Right ventricle myocardium superior (tissue), 1 donor: ENCODE measurements at places on chromosomes 7 and 10. TPM values are rescaled to one million over a fixed set of nuclear protein-coding genes. Genes with fewer than 3 reads are reported as not detected.

The SOSTDC1 gene
- total RNA-seq = 0.67 TPM

The AQP1 gene
- 236 TPM for total RNA-seq

The CFAP69 gene
- 1.3 TPM for total RNA-seq

The DGKI gene
- total RNA-seq = 1.4 TPM

The RADIL gene
- total RNA-seq = 4.0 TPM

The OR6V1 gene
- total RNA-seq = not detected

The SPDYE8 gene
- total RNA-seq = not detected

The LIPJ gene
- not detected for total RNA-seq

The ANAPC16 gene
- total RNA-seq = 242 TPM

The ERVW-1 gene
- total RNA-seq = not detected

The GBF1 gene
- total RNA-seq = 41.4 TPM

The EN2 gene
- total RNA-seq = 0.11 TPM

The FGFBP3 gene
- total RNA-seq = 0.22 TPM

The A1CF gene
- 0.16 TPM for total RNA-seq

The ANKRD2 gene
- total RNA-seq = 152 TPM

- peak; percentile 44 for DNase-seq
Observed at GRCh38 chr7:30594048-30594539, 584 bp upstream of the GARS1 start.

- no peak for DNase-seq
Observed at GRCh38 chr10:47260505-47261111, 39.4 kb upstream of the GDF10 start.

DNA sequence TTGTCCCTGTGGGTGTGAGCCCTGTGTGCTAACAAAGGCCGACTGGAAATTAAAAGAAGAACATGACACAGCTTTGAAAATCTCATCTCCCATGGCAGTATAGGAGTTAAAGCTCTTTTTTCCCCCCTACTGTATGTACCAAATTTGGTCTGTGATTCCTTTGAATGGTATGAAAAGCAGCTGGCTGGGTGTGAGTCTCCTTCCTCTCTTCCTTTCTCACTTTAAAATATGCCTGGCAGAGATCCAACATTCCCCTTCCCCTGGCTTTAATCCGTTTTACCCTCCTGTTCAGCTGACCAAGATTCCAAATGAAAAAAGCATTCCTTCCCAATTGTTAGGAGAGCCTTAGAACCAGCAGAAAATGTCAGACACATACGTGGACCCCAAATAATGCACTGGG lies 225.0 kb upstream of the CELF2 start:
- no peak for DNase-seq

DNA sequence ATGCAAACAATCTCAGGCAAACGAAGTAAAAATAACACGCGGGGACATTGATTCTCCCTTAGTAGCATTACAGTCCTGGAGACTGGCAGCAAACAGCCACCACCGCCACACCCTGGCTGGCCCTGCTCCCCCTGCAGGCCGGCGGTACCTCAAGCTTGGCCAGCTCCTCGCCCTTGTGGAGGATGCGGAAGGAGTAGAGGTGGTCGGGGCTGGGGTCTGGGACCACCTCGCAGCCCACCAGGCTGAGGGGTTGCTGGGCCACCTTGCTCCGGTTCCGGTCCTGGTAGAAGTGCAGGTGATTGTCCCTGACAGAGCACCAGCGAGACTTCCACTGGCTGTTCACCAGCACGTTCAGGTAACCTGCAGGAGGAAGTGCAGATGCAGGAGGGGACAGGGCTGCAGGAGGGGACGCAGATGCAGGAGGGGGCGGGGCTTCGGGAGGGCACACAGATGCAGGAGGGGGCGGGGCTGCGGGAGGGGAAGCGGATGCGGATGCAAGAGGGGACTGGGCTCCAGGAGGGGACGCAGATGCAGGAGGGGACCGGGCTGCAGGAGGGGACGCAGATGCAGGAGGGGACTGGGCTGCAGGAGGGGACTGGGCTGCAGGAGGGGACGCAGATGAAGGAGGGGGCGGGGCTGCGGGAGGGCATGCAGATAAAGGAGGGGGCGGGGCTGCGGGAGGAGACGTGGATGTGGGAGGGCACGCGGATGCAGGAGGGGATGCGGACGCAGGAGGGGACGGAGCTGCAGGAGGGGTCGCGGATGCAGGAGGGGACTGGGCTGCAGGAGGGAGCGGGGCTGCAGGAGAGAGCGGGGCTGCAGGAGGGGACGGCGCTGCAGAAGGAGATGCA lies 65.7 kb downstream of the VWA2 start:
- DNase-seq = peak; percentile 62

GRCh38 chr7:82348251-82348650 lies 95.3 kb downstream of the CACNA2D1 start:
- no peak for DNase-seq

GRCh38 chr10:132249226-132249724 lies 58.5 kb downstream of the STK32C start:
- DNase-seq = no peak

DNA sequence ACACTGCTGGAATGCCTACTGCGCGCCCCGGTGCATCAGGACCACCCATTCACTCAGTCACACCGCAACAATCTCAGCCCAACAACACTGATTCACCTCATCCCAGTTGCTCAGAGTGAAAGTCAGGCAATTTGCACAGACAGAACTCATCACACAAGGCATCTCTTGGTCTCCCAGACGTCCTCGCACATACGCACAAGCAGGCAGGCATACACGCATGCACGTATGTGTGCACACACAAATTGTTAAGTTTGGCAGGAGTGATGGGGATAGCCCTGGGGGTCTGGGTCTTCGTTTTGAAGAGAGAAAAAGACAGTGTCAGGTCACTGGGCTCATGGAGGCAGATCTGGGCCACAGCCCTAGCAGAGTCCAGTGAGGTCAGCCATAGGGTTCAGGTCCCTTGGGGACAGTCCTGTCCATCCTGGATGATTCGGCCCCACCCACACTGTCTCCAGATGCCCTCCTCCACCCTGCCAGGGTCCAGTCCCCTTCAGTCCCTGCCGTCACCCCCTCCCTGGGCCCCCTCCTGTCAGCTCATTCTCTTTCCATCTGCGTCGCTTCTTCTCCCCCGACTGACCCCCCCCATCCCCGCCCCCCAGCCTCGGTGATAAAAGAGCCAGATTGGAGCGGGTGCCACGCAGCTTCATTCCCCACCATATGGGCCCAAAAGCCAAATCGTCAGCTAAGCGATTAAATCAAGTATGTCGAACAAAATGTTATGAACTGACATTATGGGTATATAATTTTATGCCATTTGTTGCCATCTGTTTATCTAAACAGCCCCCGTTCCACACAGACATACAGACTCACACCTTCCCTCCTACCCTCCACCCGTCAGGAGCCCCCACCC lies 48.5 kb upstream of the SLF2 start:
- no peak for DNase-seq

- no peak for DNase-seq
Observed at GRCh38 chr7:36925207-36925606, 200.9 kb upstream of the AOAH start.

DNA sequence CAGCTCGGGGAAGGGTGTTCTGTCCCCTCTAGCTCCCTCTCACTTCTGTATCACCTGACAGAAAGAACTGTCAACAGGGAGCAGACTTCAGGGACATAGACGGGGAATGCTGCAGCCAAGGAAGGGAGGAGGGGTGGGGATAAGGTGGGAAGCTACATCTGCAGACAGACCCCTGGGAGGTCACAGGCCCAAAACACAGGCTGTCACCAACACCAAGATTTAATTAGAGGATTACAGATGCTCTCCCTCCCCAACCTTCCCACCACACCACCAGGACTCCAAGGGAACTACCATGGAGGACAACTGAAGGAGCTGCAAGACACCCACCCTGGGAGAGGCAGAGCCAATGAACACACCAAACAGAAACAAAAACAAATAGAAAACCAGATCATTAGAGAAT lies 425.2 kb upstream of the VSTM2A start:
- no peak for DNase-seq

GRCh38 chr7:82319674-82320118 lies 123.9 kb downstream of the CACNA2D1 start:
- peak; percentile 93 for DNase-seq

DNA sequence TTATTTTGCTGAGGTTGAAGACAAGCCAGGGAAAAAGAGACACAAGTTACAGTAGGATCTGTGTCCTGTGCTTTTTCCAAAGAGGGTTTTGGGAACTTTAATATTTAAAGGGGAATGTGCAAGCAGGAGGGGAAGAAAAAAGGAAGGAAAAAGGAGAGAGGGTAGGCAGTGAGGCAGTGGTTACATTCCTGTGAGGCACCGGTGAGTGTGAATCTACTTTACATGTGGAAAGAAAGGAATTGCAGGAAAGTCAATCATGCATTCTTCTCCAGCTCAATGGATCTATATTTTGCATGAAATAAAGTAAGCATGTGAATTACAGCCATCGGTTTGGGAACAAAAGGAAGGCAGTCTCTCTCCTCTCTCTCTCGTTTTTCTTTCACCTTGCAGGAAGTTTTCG lies 12.6 kb upstream of the DYNC2I1 start:
- no peak for DNase-seq

DNA sequence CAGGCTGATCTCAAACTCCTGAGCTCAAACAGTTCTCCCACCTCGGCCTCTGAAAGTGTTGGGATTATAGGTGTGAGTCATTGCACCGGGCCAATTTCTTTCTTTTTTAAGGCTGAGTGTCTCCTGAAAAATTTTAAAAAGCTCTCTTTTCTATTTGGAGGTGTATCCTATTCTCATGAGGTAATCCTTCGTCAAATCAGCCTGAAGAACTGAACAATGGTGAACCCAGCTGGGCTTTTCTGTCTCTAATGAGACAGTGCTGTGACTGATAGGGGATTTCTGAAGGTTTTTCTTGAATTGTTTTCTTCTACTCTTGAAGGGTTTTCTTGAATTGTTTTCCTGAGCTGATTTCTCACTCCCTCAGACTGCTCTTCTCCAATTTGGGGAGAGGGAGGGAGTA lies 30.9 kb upstream of the CALU start:
- no peak for DNase-seq

GRCh38 chr7:47488201-47488968 lies 93.5 kb downstream of the TNS3 start:
- DNase-seq = no peak

- no peak for DNase-seq
Observed at GRCh38 chr10:118842843-118843624, 88.3 kb upstream of the CACUL1 start.

GRCh38 chr7:119935418-119936025 lies 337.5 kb upstream of the KCND2 start:
- no peak for DNase-seq

- no peak for DNase-seq
Observed at GRCh38 chr7:107394276-107394675, 75.6 kb upstream of the GPR22 start.

DNA sequence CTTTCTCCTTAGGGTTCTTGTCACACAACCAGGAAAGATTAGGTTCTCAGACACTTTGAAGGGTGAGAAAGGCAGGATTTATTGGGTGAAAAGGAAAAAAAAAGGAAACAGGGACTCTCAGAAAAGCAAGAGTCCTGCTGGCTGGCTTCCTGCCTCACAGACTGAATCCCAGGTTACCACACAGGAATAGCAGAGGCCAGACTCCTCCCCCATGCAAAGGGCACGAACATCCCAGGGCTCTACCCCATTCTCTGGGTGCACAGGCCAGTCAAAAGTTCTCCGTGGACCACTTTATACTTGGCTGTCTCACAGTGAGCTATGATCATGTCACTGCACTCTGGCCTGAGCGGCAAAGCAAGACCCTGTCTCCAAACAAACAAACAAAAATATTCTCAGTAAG lies 42.6 kb downstream of the HOXA1 start:
- DNase-seq = no peak

DNA sequence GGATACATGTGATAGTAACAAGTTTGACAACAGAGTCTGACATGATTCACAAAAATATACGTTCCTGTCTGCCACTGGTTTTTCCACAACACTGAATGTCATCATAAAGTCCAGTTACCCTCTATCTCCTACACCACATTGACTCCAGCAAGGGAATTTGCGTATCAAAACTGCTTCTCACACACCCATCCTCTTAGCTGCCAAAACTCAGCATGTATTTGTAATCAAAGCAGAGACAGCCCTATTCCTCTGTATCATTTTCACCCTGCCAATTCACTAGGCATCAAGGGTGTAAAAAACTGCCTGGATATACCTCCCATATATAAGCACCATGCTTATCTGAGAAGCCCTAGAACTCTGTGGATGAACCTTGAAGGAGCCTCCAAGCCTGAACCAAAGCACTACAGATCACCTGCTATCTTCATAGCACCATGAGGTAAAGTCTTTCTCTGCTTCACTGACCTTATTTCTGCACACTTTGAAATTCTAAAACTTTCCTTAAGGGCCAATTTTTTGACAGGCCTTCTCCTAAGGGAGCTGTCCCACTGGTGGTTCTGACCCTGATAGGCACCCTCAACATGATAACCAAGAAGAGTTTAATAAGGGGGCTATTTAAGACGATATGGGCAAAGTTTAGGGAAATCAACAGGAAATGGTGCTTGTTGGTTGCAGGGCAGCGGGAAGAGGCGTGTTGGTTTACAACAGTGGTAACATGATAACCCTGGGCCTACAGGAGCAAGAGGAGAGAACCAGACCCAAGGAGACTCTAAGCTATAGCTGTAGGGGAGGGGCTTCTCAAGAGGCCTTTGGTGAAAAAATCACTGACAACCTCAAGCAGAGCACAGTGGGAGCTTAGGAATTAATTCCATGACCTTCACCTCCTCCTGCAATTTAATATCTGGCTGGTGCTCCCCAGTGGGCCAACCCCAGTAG lies at the start of gene IFIT1B:
TSS of gene IFIT1B (plus strand) at position 352 of the 933 bp plus-strand sequence. CDS start at position 432, 80 bp downstream.
- no peak for DNase-seq

- DNase-seq = peak; percentile 73
Observed at GRCh38 chr10:73998929-73999691, 1.2 kb downstream of the VCL start.

DNA sequence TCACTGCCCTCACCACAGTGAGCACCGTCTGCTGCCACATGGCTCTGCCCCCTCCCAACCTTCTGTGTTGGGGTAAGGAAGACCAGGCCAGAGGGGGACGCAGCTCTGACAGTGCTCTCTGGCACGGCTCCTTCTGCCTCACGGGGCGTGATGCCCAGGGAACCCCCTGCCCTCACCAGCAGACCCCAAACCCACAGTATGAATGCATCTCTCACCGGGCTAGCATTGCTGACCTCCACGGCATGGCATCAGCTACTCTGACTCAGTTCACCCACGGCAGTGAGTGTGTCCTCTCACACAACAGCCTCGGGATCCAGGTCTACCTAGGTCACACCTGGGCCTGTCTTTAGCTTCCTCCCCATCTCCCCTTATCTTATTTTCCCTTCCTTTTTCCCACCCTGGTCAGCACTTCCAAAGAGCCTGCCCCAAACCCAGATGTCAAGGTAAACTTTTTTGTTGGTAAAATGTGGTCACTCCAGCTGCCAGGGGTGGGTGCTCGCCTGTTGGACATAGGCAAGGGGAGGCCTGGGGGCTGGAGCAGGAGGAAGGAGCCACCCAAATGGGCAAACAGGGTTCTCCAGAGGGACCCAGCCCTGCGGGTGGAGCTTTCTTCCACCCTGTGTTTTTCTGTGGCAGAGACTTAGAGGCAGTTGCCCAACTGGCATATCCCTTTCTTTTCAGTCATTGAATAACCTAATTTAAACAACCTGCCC lies 4.4 kb downstream of the CALML3 start:
- no peak for DNase-seq

DNA sequence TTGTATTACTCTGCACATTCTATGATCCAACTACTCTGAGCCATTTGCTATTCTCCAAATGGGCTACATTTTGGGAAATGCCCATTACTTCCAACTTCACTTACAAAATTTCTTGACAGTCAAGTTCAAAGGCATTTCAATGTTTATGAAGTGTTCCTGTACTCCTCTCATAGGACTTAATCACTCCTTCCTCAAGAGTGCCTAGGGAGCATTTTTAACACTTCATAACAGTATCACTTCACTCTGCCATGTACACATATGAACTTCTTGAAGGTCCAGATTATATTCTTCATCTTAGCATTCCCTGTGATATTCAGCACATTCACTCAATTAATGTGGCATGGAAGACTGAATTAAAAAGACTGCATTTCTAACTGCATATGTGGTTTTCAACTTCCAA lies 21.6 kb downstream of the OSBPL3 start:
- no peak for DNase-seq
